HS-27A (cell line): ENCODE measurements at places on chromosomes 11 and 22.

DNA sequence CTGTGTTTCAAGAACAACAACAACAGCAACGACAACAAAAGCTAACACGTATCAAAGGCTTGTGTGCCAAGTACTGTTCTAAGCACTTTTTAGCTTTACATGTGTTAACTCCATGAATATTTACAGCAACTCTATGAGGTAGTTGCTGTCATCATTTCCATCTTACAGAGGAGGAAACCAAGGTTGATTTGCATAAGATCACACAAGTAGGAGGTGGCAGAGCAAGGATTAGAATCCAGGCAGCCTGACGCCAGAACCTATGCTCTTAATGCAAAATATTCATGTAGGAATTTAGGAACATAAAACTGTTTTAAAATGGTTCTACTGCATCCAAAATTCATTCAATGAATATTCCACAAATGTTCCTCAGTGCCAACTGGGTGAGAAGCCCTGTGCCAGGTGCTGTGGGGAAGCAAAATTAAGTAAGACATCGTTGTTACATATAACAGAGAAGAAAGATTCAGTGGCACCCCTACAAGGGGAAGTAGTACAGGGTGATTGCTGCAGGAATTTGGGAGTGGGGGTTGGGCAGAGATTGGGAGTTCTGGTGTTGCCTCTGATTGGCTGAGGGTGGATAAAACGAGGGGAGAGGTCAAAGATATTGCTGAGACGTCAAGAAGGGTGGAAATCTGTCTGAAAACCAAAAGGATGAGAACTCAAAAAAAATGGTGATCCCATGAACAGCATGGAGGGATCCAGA lies 86.1 kb upstream of the ARHGAP20 start:
- DNase-seq = no peak

DNA sequence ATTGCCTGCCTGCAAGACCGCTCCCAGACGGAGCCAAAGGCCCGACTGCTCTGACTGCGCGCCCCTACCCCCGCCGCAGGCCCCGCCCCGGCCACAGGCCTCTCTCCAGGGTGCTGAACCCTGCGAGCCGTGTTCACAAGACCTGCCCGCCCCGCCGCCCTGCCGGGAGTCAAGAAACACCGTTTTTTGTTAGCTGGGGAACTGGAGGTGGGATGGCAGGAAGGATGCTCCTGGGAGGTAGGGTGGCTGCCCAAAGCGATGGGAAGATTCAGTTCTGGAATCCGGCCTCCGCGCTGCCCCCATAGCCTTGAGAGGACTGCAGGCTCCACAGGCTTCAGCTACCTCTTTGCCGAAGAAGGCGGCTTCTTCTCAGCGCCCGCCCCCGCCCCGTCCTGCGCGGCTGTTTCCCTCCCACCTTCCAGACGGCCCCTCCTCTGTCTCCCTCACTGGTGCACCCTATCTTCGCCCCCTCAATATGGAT lies 2.7 kb upstream of the PDE2A start:
- DNase-seq = no peak

DNA sequence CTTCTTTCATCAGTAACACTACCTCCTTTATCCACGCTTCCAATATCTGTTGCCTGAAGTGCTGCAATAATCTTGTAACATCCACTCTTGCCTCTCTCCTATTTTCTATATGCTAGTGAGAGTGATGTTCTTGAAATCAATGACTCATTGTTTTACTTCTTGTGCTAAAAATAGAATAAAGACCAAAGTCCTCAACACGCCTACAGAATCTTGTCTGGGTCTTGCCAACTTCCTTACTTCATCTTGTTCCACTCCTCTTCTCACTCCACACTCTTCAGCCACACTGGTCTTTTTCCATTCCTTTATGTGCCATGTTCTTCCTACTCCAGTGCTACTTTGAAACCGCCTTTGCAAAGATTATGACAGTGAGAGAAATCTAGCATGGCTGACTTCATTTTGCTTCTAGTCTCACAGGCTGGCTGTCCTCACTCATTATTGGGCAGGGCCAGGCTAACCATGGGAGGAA lies 136.4 kb downstream of the CCDC81 start:
- no peak for DNase-seq

DNA sequence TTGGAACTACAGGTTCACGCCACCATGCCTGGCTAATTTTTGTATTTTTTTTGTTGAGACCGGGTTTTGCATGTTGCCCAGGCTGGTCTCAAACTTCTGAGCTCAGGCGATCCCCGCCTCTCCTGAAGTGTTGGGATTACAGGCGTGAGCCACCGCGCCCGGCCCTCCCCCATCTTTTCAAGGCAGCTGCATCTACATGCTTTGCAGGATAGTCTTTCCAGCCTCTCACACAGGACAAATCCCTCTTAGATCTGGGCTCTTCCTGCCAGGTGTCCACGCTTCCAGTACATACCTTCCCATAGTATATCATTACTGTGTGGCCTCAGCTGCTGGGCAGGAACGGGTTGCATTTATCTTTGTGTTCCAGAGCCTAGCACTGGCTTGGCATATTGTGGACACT lies 49.7 kb downstream of the C11orf96 start:
- no peak for DNase-seq

DNA sequence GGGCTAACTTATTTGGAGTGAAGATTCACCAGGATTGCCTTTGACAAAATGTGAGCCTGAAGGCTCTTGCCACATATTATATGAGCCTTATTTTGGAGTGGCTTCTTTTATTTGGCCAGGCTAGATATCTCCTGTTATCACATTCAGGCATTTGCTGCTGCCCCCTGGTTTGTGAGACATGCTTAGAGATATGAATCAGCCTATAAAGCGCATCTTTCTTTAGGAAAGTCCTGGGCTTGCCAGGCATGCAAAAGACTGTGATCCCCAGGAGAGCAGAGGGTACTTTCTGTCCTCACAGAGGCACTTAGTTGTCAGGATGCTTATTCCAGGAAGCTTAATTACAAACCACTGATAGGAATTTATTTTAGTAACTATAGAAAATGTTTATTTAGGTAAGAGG lies 333.3 kb downstream of the FAT3 start:
- no peak for DNase-seq

- no peak for DNase-seq
Observed at GRCh38 chr11:23866641-23867040, 630.2 kb upstream of the LUZP2 start.

GRCh38 chr11:27388001-27388400 lies 25.0 kb upstream of the CCDC34 start:
- DNase-seq = no peak
